NCI-H1694 treated with DMSO at 0.1 percent for 48 hours (cell line): ENCODE measurements at places on chromosomes 6 and 20.

DNA sequence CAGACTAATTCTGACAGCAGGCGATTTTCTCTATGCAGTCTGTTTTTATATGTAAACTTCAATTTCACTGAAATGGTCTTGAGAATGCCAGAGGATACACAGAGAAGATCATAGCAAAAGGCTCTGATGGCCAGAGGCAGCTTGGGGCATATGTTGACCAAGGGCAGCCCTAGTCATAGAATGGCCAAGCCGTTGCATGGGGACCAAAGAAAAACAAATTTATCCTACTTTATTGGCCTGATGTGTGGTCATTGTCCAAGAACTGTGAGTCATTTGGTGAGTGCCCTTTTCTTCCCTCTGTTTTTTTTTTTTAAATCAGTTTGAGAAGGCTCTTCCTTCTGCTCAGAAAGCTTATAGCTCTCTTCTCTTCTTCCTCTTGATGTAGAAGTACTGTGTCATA, 5.8 kb downstream of the HDGFL1 start:
- no peak for DNase-seq

DNA sequence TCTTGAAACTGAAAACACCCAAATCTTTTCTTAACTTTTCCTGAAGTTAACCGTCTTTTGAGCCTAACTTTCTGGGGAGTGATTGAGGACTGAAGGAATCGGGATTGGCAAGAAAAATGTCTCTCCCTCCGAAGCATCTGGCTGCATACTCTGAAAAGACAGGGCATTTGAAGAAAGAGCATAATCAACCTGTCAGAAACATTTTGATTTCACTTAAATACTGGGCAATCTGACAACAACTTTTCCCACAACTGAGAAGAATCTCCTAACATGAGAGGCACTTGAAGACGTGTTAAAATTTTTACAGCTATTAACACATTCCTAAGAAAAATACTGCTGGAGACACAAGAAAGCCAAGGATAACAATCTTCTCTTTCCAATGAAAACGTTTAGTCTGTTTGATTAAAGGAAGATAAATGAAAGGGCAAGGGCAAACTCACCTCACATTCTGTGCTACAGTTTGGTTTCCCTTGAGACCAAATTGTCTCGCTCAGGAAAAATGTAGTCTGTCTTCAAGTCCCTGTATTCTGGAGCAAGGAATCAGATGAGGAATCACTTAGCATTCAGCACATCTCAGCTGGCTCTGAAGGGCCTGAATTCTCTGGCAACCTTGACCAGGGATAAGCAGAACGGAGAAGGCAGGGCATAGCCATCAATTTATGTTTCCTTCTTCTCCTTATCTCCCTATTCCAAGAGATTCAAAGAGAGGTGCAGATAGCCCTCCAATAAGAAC, 76.1 kb downstream of the TBX18 start:
- no peak for DNase-seq

DNA sequence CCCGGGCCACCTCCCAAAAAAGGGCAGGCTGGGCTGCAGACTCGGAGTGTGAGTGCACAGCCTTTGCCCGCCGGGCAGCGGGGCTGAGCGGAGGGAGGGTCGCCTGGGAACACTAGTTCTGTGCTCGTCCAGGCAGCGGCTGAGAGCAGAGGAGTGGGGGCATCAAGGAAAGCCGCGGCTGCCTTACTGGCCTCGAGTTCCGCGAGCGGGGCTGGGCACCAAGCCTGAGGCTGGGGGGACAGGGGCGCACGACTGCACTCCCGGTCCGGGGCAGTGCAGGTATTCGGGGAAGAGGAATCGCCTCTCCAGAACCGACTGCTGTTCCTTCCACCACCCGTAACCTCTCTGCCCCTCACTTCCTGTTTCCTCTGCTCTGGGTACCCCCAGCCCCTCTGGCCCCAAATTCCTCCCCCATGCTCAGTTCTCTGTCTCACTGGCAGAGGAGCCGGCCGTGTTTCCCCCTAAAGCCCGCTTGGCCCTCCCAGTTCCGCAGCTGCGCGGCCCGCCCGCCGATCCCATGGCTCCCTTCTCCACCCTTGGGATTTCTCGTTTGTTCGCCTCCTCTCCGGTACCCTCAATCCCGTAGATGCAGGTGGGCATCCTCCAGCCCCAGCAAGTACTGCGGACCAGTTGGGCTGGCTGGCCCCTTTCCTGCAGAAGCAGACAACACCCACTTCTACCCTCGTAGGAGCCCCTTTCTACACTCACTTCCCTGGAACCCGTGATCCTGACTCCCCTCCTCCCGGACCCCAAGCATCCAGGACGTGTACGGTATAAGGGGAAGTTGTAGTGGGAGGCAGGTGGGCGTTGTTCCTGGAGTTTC, 5.1 kb downstream of the RING1 start:
- DNase-seq = no peak

DNA sequence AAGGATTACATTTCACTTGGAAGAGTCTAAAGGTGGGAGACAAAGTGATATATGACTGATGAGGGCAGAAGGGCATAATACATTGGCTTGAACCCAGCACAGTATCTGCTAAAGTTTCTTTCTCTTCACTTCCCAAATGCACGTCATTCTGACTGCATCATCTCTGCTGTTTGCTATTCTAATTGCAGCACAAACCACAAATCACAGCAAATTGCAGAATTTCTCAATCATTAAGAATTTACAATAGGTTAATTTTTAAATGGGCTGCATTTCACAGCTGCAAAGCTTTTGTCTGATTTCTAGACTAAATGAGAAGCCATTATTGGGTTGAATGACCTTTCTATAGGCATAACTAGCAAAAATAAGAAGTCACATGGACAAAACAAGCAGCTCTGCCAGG, 337.0 kb downstream of the RNGTT start:
- DNase-seq = no peak

- DNase-seq = no peak
These were observed 1.7 kb upstream of the AIG1 start for GRCh38 chr6:143058987-143059386.

GRCh38 chr20:10322073-10323012, 103.7 kb downstream of the SNAP25 start:
- DNase-seq = no peak

DNA sequence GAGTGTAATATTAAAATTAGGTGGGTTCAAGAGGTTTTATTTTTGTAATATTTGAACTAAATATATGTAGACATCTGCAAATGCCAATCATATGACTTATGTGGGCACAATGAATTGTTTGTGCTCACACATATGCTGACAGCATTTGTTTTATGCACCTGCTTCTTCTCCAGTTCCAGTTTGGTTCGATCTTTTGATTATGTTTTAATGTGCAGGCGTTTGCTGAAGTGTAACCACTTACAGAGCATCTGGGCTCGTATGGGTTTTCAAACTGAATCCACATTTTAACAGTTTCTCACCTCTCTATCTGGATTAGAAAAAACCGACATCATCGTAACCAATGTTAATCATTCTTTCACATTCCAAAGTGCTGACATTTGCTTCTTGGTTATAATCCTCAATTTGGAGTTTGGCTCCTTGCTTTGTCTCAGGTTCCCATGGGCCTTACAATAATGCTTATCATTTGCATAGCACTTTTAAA, 129.1 kb upstream of the SPACA1 start:
- peak; percentile 34 for DNase-seq

DNA sequence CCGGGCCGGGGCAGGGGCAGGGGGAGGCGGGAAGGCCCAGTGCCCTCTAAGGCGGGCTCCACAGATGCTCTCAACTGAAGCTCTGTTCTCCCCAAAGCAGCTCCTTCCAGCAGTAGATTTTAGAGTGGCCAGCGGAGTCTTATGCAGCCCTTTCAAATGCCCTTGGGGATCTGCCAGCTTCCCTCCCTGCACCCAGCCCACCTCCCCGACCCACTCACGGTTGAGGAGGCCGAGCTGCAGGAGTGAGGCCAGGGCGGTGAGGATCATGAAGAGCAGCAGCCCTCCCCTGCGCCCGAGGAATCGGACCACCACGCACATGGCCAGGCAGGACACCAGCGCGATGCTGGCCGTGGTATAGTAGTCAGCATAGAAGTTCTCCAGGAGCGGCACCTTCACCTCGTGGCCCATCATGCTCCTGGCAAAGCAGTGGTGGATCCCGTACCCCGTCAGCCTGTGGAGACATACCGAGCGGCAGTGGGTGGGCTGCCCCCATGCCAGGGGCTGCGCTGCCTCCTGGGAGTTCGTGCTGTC, 28.0 kb downstream of the PSMG4 start:
- DNase-seq = no peak

DNA sequence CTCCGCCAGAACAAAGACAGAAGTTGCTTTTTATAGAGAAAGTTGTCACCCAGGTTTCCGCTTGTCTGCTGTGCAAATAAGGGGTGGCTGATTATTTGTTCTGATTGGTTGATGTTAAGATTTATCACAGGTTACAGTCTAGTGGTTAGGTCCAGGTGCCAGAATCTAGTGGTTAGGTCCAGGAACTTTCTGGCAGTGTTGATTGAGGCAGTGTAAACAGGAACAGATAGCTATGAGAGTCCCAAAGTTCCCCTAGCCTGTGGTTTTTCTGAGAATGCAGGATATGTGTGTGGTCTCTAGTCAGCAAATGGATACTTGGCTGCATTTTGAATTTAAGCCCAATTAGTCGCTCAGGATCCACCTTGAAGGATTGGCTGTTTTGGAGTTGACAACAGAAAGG, 148.0 kb downstream of the TMEM200A start:
- DNase-seq = no peak

- no peak for DNase-seq
These were observed 176.9 kb upstream of the ID4 start for GRCh38 chr6:19660123-19660910.

DNA sequence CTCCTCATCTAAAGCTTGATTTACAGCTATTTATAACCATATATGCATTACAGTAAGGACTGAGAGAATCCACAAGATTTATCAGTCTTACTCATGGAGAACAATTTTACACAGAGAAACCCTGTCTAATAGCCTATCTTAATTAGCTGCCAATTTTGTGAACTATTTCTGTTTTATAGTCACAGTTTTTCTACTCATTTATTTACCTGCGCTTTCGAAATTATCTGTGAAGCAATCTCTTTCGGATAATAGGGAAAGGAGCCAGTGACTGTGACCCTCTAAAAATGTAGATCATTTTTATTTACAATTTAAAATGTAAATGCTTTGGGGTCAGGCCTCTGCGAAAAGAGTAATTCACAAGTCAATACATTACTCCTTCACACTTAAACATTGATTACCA, 98.1 kb downstream of the TSHZ2 start:
- DNase-seq = no peak

DNA sequence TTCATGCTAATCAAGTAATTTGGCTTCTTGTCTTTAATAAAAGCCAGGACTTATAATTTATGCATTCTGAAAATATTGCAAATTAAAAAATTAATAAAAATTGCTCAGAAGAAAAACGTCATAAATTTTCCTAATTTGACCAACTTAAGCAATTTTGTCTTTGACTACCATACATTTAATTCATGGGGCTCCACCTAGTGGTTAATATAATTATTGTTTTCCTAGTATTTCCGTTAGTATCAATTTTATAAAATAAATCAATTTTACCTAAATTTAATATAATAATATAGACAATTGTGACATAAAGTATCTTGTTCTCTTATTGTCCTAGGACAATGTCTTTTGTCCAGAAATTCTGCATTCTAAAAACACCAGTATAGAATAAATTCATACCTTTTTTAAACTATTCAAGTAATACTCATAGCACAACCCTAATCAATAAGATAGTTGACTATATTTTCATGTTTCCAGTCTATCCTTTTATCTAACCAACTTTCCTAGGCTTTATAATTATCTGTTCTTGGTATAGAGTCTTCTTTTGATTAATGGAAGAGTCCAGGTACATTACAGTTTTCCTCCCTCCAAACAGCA, 319.9 kb downstream of the TRDN start:
- DNase-seq = peak; percentile 43

DNA sequence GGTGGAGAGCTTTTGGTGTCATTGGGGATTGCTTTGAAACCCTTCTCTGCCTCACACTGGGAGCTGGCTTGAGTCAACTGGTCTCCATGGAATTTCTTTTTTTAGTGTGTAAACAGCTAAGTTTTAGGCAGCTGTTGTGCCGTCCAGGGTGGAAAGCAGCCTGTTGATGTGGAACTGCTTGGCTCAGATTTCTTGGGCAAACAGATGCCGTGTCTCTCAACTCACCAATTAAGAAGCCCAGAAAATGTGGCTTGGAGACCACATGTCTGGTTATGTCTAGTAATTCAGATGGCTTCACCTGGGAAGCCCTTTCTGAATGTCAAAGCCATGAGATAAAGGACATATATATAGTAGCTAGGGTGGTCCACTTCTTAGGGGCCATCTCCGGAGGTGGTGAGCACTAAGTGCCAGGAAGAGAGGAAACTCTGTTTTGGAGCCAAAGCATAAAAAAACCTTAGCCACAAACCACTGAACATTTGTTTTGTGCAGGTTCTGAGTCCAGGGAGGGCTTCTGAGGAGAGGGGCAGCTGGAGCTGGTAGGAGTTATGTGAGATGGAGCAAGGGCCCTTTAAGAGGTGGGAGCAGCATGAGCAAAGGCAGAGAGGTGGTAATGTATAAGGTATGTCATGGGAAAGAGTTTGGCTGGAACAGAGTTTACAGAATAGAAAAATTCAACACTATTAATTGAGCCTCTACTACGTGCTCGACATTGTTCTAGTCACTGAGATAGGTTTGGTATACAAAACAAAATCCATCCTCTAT, 31.2 kb downstream of the SRSF3 start:
- peak; percentile 68 for DNase-seq

GRCh38 chr6:123323452-123324329, 313.1 kb downstream of the TRDN start:
- no peak for DNase-seq

- DNase-seq = no peak
These were observed 258.7 kb downstream of the TAF4 start for GRCh38 chr20:61806995-61807394.

DNA sequence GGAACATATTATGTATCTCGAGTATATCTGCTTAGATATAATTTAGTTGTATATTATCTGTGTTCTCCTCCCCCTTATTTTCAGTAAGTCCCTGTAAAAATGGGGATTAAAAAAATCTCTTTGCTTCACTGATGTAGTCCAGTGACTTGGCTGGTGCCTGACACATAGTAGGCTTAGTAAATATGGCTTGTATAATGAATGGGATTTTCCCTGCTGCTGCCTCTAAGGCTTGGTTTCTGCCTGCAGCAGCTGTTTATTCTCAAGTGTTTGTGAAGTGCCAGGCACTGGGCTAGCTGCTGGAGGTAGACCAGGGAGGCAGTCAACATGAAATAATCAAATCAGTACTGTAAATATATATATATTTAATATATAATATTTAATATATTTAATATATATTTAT, 1.6 kb upstream of the ZFP64 start:
- no peak for DNase-seq
